ENCODE measurements at places on chromosomes 5 and 9.

DNA sequence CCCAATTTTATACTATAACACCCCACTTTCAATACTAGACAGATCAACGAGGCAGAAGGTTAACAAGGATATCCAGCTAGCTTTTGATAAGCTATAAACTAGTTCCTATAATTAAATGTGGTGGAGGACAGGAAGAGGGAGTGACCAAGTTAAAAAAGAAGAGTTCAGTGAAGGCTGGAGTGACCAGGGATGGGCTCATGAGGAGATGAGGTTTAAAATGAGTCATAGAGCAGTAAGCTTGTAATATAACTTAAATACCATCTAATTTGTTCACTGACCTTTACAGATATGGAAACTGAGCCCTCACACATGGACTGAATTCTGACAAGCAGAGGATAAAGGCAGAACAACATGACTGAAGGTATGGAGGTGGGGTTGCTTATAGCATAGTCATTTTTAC lies 284.5 kb downstream of the SPATA31D1 start:
- no peak for DNase-seq

GRCh38 chr5:108579236-108579635 lies 168.5 kb upstream of the FER start:
- no peak for DNase-seq

GRCh38 chr5:172603251-172603806 lies 37.7 kb upstream of the NEURL1B start:
- no peak for DNase-seq

GRCh38 chr5:72955143-72955767 lies 586 bp upstream of the FCHO2 start:
- no peak for DNase-seq

GRCh38 chr5:125829349-125829748 lies 593.9 kb upstream of the GRAMD2B start:
- no peak for DNase-seq

GRCh38 chr5:73214306-73214705 lies 41.3 kb downstream of the TMEM174 start:
- DNase-seq, result no peak

- peak; percentile 30 for DNase-seq
Measured at GRCh38 chr5:87411973-87412629, 629 bp downstream of the CCNH start.

- DNase-seq, result no peak
Measured at GRCh38 chr5:72390836-72391235, 70.7 kb downstream of the PTCD2 start.

DNA sequence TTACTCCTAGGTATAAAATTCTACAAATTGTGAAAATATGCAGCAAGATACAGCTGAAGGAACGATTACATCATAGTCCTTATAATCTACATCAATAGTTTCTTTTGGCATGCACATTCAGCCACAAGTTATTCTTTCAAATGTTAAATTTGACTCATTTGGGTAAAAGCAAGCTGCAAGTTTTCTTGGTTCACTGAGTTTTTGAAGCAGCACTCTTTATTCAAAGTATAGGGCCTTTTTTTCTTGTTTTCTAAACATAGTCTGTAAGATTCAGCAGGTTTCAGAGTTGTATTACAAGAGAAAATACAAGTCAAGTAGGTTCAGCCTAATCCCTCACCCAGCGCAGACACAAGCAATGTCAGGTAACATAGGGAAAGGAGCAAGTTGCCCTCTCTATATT lies 981.5 kb downstream of the PTPRD start:
- DNase-seq, result no peak

GRCh38 chr5:80152778-80153177 lies 103.1 kb downstream of the SERINC5 start:
- DNase-seq, result no peak
